GOT3 (cell line): ENCODE measurements at places on chromosomes 5 and 9.
A peak's percentile ranks its signal among the peaks of the same experiment; 100 is the strongest.

DNA sequence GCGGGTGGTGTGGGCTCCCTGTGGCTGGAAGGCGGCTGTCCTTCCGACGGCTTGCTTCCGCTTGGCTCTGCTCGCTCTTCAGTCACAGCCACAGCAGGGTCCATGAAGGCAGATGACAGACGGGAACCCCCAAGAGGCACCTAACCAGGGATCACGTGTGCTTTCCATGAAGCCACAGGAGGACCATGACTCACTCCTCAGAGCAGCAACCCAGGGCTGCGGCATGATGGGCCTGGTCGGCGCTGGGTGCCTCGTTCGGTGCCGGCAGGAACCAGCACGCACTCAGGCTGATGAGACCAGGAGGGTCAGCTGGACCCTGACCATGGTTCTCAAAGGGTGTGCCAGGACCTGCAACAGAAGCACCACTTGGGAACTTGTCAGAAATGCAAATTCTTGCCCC, 32.8 kb upstream of the MED10 start:
- no peak for DNase-seq

- no peak for DNase-seq
Observed at GRCh38 chr5:154642499-154643245, 112.5 kb upstream of the LARP1 start.

- DNase-seq, result no peak
Observed at GRCh38 chr5:82993416-82993815, 83.8 kb downstream of the TMEM167A start.

- no peak for DNase-seq
Observed at GRCh38 chr5:92527311-92528078, 1053.5 kb downstream of the NR2F1-AS1 start.

GRCh38 chr5:143635888-143636287, 176.1 kb upstream of the HMHB1 start:
- DNase-seq, result no peak

DNA sequence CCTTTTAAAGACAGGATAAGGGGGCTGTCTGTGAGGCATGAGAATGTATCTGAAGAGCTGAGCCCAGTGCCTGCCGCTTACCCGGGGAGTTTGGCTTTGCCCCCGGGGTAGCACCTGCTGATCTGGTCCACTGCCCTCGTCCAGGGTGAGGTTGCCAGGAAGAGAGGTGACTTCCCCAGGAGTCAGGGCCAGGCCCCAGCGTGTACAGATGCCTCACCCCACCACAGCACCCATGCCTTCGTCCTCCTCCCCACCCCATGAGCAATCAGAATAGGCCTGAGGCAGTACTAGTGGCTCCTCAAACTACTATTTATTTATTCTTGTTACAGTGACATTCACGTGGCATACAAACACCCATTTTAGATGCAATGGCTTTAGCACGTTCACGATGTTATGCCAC, 15.7 kb upstream of the AIF1L start:
- DNase-seq, result no peak

DNA sequence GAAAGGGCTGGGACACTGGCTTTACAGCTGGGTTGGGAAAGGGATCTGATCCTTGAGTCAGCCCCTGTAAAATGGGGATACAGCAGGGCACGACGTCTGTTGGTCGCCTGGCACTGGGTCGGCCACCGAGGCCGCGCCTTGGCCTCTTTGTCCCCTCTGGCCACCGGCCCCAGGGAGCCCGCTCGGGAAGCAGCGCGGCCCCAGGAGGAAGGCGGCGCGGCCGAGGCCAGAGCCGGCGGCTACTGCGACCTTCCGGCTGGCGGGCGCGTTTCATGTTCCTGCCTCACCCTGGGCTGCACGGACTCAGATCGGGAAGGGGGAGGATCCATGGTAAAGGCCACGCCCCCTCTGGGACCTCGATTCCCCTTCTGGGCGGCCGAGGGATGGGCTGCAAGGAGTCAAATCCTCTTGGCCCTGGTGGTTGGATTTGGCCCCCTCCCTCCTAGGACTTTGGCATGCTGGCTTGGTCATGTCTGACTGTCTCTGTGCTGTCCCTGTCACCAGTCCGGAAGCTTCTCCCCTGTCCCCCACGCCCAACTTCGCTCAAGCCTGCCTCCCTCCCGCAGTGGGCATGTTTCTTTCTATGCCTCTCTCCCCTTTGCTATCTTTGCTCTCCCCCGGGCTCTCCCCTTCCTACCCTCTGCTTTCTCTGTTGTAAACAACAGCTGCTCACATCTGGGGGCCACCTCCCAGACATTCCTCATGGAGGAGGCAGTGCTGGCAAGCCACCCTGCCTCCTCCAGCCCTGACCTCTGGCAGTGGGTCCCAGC, 25.8 kb downstream of the FPGS start:
- no peak for DNase-seq

DNA sequence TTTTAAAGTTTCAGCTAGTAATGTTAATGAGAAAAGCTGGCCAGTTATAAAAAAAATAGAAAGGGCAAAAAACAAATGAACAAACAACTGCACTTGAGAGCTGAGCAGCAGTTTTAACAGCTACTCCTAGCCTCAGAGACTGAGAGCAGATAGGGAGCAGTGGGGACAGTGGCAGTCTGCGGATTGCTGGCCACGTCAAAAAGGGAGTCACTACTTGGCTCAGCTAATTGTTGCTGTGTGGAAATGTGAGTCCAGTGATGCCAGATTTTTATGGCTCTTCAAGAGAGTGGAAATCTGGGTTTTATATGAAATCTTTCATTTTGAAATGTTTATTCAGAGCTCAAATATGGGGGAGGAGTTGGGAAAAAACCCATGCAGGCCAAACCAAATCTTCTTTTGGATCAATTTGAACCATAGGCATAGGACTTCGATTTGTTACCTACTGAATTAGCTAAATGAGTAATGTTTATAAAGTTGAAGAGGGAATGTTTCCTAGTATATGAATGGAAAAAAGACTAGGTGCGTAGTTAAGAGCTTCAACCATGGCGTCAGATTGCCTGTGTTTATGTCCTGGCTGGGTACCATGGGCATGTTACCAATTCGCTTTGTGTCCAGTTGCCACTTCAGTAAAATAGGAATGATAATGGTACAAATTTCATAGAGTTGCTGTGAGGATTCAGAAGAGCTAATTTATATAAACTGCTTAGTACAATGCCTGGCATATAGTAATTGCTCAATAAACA, 102.1 kb downstream of the PAM start:
- DNase-seq, result no peak

DNA sequence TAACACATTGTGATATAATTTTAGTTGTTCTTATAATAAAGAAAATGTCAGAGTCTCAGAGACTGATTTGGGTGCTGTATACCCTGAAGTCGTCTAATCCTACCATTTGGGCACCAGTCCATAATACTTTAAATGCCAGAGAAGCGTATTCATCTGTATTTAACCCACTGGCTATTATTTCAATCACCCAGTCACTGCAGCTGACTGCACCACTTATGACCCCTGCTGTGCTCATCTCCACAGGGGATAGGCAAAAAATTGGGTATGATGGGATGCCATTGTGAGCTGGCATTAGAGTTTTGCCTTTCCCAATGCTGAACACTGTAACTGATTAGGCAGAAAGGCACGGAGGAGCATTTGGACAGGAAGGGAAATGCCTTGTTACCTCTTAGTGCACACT, 599.7 kb downstream of the CAAP1 start:
- DNase-seq, result no peak

DNA sequence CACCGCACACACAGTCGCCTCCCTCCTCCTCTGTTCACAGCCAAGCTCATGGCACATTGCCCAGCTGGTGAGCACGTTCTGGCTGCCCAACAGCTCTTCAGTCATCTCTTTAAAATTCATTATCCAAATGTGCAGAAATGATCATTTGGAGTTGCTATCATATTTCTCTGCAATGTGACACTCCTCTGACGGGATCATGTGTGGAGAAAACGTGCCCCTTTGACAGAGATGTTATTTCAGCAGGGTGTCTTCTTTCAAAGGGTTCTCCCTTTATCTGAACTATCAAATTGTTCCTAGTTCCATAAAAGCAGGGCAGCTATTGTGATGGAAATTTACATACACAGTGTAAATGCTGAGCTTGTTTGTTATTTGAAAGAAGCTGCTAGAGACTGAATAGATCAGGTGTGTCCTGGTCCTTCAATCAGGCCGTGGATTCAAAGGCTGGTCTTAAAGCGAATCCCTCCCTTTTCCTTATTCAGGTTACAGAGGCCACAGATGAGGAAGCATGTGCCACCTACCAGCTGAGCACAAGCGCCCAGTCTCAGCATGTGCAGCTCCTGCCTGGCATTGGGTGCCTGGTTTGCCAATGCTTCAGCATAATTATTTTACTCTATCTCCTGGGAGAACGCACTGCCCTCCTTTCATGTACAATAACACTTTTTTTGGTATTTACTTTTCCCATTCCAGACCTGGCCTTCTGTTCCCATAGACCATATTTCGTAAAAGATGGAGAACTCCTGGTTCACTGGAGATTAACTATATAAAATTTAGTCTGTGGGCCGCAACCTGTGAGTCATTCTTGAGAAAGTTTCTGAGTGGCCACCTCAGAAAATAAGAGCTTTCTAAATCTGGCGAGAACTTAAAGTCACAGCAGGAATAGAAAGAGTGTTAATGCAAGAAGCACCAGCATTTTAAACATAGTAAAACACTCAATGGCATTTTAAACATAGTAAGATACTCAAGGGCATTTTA, 433.7 kb downstream of the ENC1 start:
- peak; percentile 13 for DNase-seq

GRCh38 chr5:44532981-44533380, 143.8 kb upstream of the FGF10 start:
- DNase-seq, result no peak

DNA sequence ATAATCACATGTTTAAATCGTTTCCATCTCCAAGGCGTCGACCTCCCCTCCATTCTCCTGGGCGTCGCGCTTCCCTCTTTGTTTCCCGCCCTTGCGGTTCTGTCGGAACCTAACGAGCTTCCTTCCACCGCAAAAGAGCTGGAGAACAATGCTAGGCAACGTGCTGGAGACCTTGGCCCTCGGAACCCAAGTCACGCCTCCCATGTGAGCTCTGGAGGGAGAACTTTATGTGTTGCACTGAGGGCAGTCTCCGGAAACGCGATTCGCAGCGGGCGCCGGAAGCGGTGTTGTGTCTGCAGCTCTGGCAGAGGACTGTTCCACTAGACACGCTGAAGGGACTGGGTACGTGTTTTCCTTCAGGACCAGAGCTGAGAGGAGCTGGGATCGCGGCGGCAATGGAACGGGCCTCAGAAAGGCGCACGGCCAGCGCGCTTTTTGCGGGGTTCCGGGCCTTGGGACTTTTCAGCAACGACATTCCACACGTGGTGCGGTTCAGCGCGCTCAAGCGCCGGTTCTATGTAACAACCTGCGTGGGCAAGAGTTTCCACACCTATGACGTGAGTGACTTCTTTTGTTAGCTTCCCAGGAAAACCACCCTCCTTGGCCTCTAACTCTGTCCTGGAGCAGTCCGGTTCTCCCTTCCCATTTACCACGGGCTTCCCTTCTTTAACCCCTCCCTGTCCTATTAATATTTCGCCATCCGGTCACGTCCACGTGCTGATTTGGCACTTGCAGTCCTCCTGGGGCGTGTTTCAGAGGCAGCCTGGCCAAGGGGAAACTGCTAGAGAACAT, at the start of gene WDR36:
Gene WDR36, plus strand, starts transcription at position 287 of the 792 bp plus-strand sequence. Its CDS starts 109 bp downstream, at position 396.
- DNase-seq, result peak; percentile 70

DNA sequence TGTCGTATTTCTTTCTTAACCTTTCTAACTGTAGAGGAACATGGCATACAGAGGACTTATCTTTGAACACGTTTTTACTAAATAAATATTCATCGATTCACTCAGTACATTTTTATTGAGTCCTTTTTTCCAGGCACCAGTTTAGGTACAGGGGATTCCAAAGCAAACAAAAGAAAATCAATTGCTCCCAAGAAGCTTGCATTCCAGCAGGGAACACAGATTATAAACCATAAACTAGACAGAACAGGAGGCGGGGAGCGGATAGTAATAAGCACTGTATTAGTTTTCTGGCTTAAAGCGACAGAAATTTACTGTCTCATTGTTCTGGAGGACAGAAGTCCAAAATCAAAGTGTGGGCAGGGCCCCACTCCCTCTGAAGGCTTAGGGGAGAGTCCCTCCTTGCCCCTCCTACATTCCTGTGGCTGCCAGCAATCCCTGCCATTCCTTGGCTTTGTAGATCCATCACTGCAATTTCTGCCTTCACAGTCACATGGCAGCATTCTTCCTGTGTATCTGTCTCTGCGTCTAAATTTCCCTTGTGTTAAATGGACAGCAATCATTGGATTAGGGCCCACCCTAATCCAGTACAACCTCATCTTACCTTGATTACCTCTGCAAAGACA, 115.5 kb downstream of the COL23A1 start:
- DNase-seq, result no peak

GRCh38 chr9:75855509-75855908, 35.0 kb upstream of the PCSK5 start:
- no peak for DNase-seq

GRCh38 chr9:81964218-81965171, 21.2 kb downstream of the SPATA31D3 start:
- no peak for DNase-seq

- no peak for DNase-seq
Observed at GRCh38 chr5:3059488-3059887, 308.0 kb upstream of the IRX2 start.

DNA sequence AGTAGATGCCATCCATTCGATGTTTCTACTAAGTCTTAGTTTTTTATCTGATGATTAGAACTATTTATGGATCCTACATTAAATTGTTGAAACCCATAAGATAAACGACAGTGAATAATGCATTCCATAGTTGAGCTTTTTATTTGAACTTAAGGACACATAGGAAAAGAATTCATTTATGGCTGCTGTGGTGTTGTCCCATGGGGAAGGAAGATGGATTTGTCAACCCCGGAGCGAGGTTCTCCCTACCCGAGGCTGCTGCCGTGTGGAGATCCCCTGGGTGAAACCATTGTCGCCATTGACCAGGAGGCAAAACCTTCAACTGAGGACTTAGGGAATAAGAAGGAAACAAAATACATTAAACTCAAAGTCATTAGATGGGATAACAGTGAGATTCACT, 146.7 kb downstream of the PRDM6 start:
- DNase-seq, result no peak

- DNase-seq, result no peak
Observed at GRCh38 chr9:89309608-89310474, 1.2 kb upstream of the CKS2 start.
